ENCODE measurements at places on chromosomes 3 and 15.

DNA sequence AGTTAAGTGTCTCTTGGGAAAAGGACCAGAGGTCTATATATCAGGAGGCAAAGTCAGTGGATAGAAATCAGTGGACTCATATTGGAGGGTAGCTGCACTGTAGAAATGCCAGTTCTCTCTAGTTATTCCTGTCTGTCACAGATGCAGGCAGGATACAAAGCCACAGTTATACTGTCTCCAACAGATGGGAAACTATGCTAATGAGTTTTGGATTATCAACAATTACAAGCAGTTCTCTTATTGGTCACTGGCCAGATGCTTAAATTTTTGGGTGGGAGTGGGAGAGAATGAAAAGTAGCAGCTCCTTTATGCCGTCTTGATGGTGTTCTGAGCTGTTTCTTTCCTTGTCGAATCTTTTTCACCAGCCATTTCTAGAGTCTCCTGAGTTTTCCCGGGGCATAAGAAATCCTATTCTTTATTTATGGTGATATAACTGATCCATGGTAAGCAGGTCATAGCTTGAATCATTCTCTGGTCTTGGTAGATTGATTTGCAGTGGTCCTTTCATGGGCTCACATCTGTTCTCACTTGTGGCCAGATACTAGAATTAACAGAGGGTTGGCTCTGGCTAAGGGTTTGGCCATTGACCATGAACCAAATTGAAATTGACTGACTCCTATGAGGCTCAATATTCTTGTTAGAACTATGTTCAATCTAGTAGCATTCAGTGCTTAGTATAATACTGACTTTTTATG lies 44.6 kb upstream of the RBMS3 start:
- no peak for DNase-seq

DNA sequence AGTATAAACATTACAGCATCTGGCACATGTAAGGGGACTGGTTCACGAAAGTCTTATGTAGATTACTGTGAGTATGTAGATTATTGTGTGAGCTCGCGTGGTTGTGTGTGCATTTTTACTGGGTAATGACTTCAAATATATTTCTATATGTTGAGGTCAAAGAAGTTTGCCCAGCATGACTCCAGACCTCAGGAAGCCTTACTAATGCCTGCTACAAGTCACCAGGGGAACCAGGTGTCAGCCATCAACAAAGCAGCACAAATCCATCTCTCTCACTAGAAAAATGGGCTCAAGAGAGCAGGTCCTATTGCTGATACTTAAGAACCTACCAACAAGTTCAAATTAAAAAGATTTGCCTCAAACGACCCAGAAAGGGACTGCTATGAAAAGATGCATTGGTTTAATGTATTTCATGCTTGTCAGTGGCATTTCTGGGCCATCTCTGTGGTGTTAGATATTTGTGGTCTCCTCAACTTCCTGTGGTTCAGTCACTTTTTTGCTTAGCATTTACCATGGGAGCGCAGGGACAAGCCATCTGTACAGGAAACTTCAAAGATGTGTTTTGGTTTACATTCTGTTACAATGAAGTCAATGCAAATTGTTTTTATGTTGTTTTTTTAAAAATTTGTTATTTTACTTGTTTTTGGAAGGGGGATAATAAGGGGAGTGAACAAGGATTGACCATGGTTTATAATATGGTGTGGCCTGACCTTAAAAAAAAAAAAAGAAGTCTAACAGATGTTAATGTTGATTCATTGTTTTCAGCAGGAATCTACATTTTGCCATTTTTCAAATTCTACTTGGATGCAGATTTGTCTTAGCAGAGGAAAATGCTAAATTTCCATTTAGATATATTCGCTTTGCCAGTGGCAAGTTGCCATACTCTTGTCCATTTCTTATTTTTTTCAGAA lies 172.1 kb upstream of the ADAMTS9 start:
- DNase-seq: no peak

- no peak for DNase-seq
Measured at GRCh38 chr3:196360586-196360985, 22.4 kb upstream of the TM4SF19 start.

GRCh38 chr3:55662683-55663082 lies 175.6 kb upstream of the WNT5A start:
- no peak for DNase-seq

GRCh38 chr3:133749427-133750258 lies 3.5 kb downstream of the TF start:
- no peak for DNase-seq

- DNase-seq: no peak
Measured at GRCh38 chr15:70151462-70151861, 53.7 kb upstream of the TLE3 start.

Measured in stimulated activated CD4-positive, alpha-beta T cell treated with anti-CD3 and anti-CD28 coated beads, Interleukin-12 subunit alpha, Interleukin-12 subunit beta, amount 100 ng/mL, for 4 hours (primary cell).